ENCODE measurements at places on chromosomes 2 and 18. TPM values are rescaled to one million over a fixed set of nuclear protein-coding genes. Genes with fewer than 3 reads are reported as not detected.
A peak's percentile ranks its signal among the peaks of the same experiment; 100 is the strongest.

- no peaks in the 10 kb centered on the region for H3K27me3 ChIP-seq
- no peak overlapping the region for H3K27ac ChIP-seq
- no peak for DNase-seq
- H3K4me1 ChIP-seq = peaks cover 17% of the 10 kb centered on the region
Measured at GRCh38 chr2:42812899-42813479, 20.6 kb upstream of the HAAO start.

DNA sequence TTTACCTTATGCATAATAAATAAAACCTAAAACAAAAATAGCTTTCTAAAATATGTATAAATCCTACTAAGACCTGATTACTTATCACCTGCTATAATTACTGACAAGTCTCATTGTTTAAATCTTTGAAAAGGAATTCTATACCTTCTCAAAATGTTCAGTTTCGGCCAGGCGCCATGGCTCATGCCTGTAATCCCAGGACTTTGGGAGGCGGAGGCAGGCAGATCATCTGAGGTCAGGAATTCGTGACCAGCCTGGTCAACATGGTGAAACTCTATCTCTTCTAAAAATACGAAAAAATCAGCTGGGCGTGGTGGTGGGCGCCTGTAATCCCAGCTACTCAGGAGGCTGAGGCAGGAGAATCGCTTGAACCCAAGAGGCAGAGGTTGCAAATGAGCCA, 58.1 kb downstream of the RELCH start:
- H3K4me1 ChIP-seq = peaks cover 4% of the 10 kb centered on the region
- H3K27ac ChIP-seq = no peak overlapping the region
- H3K36me3 ChIP-seq = no peaks in the 10 kb centered on the region
- no peak overlapping the region for H3K4me3 ChIP-seq
- DNase-seq = no peak
- no peaks in the 10 kb centered on the region for H3K27me3 ChIP-seq

DNA sequence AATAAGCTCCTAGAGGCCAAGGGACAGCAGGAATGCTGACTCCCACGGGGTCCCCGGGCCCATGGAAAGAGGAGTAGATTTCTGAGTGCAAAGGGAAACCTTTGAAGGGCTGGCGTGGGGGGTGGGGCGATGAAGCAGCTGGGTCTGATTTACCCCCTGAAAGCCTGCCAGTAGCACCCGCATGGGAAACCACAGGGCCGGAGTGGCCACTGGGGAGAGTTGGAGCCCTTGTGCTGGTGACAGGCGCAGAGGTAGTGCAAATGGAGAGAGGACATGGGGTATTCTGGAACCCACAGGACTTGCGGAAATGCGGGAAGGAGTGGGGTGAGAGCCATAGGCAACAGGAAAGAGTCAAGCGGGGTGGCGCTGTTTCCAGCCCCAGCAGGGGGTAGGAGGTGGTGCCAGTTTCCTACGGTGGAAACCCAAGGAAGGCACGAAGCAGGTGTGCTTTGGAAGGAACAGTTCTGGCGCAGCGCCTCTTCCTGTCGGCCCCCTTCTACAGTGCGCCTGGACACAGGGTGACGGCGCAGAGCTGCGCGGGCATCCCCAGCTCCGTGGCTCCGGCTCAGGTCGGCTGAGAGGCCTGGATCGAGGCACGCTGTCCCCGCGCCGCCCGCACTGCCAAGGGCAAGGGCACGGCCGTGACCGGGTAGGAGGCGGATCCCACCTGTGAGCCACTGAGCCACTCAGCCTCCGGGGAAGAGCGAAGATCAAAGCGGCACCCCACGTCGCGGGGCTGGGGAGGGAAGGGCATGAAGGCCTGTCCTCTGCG, 149.0 kb upstream of the GLI2 start:
- H3K27ac ChIP-seq = no peak overlapping the region
- H3K36me3 ChIP-seq = no peaks in the 10 kb centered on the region
- no peak for DNase-seq
- H3K4me3 ChIP-seq = no peak overlapping the region

DNA sequence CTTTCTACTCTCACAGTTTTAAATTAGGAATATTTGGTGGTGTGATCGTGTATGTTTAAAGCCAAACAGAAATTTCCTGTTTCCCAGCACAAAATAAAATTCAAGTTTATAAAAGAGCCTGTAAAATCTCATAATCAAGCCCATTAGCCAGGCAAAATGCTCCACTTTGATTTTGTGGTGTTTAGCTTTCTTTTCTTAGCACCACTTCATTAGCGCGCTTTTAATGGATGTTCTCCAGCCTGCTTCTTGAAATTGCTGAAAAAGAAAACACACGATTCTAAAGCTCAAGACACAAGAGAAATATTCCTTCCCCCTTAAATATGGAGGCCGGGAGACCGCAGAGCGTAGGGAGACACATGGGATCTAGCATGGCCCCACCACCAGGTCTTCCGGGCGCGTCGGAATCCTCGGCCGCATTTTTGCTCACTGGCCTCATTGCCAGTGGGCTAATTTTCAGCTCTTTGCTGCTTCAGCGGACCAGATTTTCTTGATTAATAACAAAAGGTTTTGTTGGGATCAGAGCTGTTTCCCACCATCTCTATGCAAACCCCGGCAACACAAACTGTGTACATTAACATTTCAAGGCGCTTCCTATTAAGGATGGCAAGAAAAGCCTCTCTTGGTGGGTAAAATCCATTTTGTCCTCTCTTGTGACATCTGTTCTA, 40.4 kb upstream of the ID2 start:
- H3K27me3 ChIP-seq = no peaks in the 10 kb centered on the region
- H3K27ac ChIP-seq = no peak overlapping the region
- H3K4me3 ChIP-seq = no peak overlapping the region
- no peaks in the 10 kb centered on the region for H3K36me3 ChIP-seq

GRCh38 chr2:120287183-120288015, 34.7 kb downstream of the RALB start:
- H3K27ac ChIP-seq = peak overlapping the region; percentile 79
- no peak overlapping the region for H3K4me3 ChIP-seq
- no peaks in the 10 kb centered on the region for H3K27me3 ChIP-seq

GRCh38 chr18:54983041-54983686, 23.9 kb upstream of the CCDC68 start:
- H3K36me3 ChIP-seq = no peaks in the 10 kb centered on the region
- no peaks in the 10 kb centered on the region for H3K4me1 ChIP-seq
- no peak for DNase-seq

DNA sequence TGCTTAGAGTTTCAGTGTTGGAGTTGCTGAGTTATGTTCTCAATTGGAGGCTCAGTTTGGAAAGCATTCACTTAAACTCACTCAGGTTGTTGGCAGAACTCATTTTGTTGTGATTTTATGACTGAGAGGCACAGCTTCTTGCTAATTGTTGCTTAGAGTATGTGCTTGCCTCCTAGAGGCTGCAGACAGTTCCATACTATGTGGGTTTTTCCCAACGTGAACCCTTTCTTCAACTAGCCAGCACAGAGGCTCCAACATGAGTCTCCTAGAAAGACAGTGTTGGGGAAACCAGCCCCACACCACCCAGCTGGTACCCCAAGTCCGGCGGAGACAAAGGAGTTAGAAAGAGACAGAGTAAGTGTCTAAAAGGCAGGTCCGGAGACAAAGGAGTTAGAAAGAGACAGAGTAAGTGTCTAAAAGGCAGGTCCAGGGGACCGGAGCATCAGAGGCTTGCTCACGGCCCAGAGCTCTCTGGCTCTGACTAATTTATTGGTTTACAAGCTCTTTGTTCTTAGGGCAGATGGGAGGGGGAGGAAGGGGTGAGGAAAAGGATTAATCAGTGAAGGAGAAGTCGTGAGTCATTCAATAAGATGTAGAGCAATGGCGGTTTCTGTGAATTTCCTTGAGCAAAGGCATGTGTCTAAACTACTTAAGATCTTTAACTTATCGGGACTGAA, 999.7 kb upstream of the LRRTM1 start:
- H3K4me3 ChIP-seq = no peak overlapping the region
- no peaks in the 10 kb centered on the region for H3K27me3 ChIP-seq
- no peaks in the 10 kb centered on the region for H3K36me3 ChIP-seq
- no peaks in the 10 kb centered on the region for H3K4me1 ChIP-seq

- H3K4me3 ChIP-seq = no peak overlapping the region
- no peaks in the 10 kb centered on the region for H3K27me3 ChIP-seq
Measured at GRCh38 chr18:67670024-67670543, 153.6 kb upstream of the DSEL start.

GRCh38 chr2:187826023-187826422, 271.8 kb upstream of the TFPI start:
- H3K4me1 ChIP-seq = no peaks in the 10 kb centered on the region
- H3K27ac ChIP-seq = no peak overlapping the region
- no peaks in the 10 kb centered on the region for H3K27me3 ChIP-seq
- no peaks in the 10 kb centered on the region for H3K36me3 ChIP-seq

DNA sequence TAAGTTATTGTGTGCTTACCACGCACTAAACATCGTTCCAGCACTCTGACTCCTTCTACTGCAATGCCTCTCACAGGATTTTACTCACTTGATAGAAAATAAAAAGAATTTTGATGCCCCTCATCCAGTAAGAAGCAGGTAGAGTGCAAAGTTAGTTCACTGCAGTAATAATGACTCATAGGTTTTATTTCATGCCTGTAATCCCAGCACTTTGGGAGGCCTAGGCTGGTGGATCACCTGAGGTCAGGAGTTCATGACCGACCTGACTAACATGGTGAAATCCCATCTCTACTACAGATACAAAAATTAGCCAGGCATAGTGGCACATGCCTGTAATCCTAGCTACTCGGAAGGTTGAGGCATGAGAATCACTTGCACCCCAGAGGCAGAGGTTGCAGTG, 190.6 kb downstream of the RAD51AP2 start:
- no peaks in the 10 kb centered on the region for H3K27me3 ChIP-seq
- DNase-seq = no peak
- no peaks in the 10 kb centered on the region for H3K4me1 ChIP-seq
- H3K36me3 ChIP-seq = no peaks in the 10 kb centered on the region
- no peak overlapping the region for H3K27ac ChIP-seq
- no peak overlapping the region for H3K4me3 ChIP-seq

GRCh38 chr2:181916726-181917718, 25.5 kb downstream of the ITPRID2 start:
- no peak overlapping the region for H3K4me3 ChIP-seq
- no peaks in the 10 kb centered on the region for H3K27me3 ChIP-seq
- H3K4me1 ChIP-seq = no peaks in the 10 kb centered on the region
- DNase-seq = no peak
- no peak overlapping the region for H3K27ac ChIP-seq
- peaks cover 49% of the 10 kb centered on the region for H3K36me3 ChIP-seq

DNA sequence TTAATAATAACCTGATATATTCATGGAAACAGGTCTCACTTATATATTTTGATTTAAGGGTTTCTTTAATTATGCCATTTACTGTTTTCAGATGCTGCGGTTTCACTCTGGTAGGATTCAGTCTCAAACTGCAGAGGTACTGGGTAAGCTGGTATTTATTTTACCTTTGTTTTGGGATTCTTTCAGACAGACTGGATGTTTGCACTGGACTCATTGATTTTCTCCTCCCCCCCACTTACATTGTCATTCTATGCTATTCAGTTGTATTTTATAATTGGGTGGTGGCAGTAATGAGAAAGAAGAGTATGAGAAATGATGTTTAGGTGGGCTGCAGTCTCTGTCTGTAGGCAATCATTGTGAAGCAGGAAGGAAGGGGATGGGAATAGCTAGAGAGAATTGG, 155.6 kb downstream of the AQP4 start:
- peaks cover 3% of the 10 kb centered on the region for H3K4me1 ChIP-seq
- DNase-seq = no peak
- H3K4me3 ChIP-seq = no peak overlapping the region
- no peak overlapping the region for H3K27ac ChIP-seq
- H3K36me3 ChIP-seq = no peaks in the 10 kb centered on the region

- H3K4me1 ChIP-seq = no peaks in the 10 kb centered on the region
- no peak for DNase-seq
- no peaks in the 10 kb centered on the region for H3K36me3 ChIP-seq
- H3K27ac ChIP-seq = no peak overlapping the region
Measured at GRCh38 chr2:33023728-33024500, 77.2 kb downstream of the LTBP1 start.

DNA sequence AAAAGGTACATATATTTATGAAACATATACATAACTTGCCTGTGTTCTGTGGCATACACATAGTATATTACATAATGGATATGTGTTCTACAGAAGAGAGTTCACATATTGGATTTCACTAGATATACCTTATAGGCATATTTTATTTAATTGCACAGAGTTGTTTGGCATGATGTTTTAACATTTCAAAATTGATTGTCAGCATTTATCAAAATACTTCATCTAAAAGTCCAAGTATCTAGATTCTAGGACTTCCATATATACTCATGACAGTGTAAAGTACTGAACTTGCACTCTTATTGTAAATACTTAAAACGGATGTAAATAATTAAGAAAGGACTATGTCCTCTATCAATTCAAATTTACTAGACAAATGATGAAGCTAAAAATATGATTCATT, 995.3 kb upstream of the LRRTM1 start:
- H3K27me3 ChIP-seq = no peaks in the 10 kb centered on the region
- H3K4me3 ChIP-seq = no peak overlapping the region
- H3K36me3 ChIP-seq = no peaks in the 10 kb centered on the region
- no peak for DNase-seq
- no peaks in the 10 kb centered on the region for H3K4me1 ChIP-seq

DNA sequence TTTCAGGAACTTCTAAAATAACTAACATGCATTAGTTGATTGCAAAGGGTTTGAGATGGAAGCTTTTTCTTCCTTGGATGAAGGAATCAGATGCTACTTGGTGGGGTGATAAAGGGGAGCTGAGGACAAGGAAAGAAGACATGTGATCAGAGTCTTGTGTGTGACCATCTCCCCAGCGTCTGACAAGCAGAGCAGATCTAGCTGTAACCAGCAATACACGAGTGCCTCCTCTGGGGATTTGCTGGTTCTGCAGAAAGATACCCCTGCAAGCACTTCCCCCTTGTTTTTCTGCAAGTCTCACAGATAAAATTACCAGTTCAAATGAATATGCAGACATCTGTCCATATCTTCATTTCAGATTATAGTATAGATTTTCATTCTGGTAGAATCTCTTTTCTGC, 2.7 kb downstream of the CDH7 start:
- no peaks in the 10 kb centered on the region for H3K4me1 ChIP-seq
- no peak overlapping the region for H3K27ac ChIP-seq
- H3K4me3 ChIP-seq = no peak overlapping the region

DNA sequence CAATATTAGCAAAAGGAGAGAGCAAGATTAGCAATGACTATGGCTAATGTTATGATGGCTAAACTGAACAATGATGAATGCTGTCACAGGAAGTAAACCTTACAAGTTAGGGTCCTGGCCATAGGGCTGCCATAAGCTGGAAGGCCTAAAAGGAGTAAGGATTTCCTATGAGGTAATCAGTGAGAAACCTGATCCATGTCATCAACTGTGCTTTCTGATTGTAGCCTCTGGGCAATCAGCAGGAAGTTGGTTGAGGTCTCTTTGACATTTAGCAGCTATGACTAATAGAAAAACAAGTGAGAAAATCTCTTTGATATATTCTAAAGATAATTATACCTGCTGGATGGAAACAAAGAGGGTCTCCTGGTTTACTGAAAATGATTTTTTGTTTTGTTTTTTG, 193.0 kb downstream of the RAB3GAP1 start:
- no peaks in the 10 kb centered on the region for H3K27me3 ChIP-seq
- peaks cover 8% of the 10 kb centered on the region for H3K36me3 ChIP-seq
- H3K27ac ChIP-seq = peak overlapping the region; percentile 84
- DNase-seq = peak; percentile 36
- H3K4me1 ChIP-seq = peaks cover 8% of the 10 kb centered on the region

ASAP2 gene
- 0.21 TPM for total RNA-seq

KCNJ3 gene
- total RNA-seq = not detected

ACVR1C gene
- total RNA-seq = 1.6 TPM

DSC3 gene
- total RNA-seq = 0.02 TPM

ACMSD gene
- not detected for total RNA-seq

Measured in activated CD4-positive, alpha-beta T cell treated with anti-CD3 and anti-CD28 coated beads for 36 hours (primary cell).